ENCODE measurements at places on chromosomes 7 and 10.

GRCh38 chr7:130277763-130278643 lies 11.3 kb downstream of the CPA2 start:
- DNase-seq = no peak

DNA sequence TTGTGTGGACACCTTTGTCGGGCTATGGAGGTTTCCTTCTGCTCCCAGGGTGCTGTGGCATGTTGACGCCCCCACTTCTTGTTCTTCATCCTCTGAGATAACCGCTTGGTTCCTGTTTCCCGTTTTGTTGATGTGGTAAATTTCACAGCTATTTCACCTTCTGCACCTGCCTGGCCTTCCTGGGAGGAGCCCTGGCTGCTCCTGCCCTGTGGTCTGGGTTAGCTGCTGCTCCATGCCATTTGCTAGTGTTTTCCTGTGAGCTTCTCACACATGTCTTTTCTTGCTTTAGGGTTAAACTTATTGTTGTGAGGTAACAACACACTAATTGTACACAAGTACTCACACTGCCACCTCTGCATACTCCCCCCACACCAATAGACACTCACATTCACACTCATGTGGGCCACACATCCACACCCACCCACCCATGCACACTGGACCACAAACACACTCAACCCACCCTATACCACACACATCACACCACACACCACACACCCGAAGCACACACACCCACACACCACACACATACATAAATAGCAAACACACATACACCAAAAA lies 46.5 kb upstream of the MSMB start:
- no peak for DNase-seq

DNA sequence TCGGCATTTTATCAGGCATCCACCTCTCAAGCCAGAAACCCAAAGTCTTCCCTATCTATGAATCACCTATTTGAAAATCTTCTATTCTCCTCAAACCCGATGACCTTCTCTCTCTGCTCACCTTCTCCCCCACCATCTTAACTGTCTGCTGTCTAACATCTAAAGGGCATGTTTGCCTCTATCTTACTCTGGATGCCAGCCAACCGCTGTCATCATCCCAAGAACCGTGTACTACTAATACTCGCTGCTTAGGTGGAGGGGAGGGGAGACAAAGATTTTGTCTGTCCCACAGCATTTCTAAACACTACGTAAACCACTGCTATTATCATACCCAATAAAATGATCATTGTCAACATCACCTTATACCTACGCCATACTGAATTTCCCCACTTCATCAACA lies 29.5 kb downstream of the PAXIP1 start:
- DNase-seq = no peak

DNA sequence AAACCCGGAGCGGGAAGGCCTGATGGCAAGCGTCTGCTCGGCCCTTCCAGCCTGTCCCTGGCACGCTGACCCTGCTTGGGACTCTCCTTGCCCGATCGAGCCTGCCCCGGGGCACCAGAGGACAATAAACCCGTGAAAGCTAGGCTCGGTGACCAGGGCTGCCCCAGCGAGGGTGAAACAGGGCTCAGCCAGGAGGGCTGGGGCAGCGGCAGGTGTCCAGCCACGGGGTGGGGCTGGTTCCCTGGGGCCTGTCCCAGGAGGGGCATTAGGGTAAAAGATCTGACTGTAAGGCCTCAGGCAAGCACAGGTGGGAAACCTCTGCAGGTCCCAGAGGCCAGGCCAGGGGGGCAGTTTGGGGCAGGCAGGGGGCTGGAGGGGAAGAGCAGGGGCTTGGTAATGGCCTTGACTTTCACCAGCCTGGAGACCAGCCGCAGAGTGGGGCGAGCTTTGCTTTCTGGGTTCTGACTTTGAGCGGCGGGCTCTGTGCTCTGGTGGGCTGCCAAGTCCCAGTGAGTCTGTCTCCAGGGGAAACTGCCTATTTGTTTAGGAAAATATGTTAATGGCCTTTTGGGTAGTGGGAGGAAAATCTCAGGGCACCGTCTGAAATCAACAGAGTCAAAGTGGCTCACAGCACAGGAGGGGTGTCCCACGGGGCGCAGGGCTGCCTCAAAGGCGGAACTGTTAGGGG lies 68.2 kb upstream of the INPP5A start:
- DNase-seq = no peak

GRCh38 chr7:143735962-143736361 lies 21.5 kb downstream of the CTAGE6 start:
- no peak for DNase-seq

DNA sequence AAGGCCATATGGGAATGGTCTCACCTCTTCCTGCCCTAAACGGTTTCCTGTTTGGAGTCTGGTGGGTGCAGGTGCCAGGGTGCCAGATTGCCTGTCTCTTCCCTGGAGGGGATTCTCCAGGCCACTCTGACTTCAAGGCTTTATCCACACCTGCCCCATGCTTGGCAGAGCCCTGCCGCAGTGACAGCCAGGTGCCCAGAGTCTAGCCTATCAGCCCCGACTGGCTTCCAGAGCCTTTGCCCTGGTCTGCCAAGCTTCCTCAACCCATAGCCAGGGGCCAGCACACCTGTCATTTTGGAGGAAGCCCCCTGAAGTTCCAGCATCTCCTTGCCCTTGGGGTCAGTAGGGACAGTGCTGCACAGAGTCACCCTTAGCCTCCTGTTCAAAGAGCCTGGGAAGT lies 21.6 kb downstream of the TBATA start:
- DNase-seq = no peak

- DNase-seq = no peak
Observed at GRCh38 chr7:30988351-30989005, 24.7 kb downstream of the GHRHR start.

DNA sequence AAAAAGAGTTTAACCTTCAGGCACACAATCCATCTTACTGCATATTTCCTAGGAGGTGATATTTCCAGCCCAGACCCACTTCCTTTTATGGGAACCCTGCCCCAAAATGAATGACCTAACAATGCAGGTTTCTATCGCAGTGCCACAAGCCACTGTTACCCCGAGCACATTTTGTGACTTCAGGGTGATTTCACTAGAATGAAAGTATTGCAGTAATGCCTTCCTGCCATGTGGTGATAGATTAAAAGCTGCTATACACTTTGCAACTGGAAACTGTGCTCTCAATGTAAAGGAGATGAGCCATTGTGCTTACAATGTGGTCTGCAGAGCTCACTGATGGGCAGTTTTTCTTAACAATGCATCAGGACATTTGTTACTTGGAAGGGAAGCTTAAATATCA lies 90.5 kb upstream of the RSU1 start:
- DNase-seq = no peak

DNA sequence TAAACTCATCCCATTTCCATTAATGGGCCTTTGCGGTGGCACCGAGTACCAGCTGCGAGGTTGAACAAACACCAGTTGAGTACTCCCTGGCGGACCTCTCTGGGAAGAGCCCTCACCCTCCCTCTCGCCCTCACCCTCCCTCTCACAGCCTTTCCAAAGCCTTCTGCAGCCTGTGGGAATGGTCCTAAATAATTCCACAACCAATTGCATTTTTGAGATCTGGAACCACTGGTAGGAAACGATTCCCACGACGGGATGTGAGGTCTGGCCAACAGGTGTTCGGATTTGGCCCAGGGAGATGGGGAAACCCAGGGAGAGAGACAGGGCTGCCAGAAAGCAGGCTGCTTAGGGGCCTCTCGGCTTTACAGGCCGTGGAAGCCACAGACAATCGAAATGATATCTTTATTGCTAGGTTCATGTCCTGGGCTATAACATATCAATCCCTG lies 5.3 kb downstream of the PTF1A start:
- no peak for DNase-seq

DNA sequence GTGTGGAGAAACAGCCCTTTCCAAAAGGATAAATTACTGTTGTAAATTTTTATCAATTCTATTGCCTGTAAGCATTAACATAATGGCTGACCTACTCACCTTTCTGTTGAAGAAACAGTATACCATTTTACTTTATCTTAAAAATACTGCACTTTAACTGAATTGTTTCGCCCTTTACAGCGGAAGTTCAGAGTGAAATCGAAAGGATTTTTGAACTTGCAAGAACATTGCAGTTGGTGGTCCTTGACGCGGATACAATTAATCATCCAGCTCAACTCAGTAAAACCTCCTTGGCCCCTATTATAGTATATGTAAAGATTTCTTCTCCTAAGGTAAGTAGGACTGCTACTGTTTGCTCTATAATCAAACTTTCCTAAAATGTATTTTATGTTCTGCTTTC lies 117.5 kb downstream of the NSUN6 start:
- no peak for DNase-seq

DNA sequence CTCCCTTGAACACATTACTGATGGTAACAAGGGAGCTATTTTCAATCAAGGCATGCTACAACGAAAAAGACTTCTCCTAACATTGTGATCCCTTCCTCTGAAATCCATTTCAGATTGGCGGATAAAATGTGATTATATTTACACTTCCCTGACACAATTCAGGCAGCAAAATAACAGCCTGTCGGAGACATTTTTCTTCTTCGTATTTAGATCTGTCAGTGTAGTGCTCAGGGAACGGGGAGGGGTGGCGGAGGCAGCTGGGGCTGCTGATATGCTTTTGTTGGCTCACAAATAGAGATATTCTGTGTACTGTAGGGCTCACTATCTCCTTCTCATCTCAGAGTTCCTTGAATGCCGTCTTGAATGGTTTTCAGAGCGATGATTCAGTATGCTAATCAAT lies 1261.7 kb upstream of the AUTS2 start:
- no peak for DNase-seq

GRCh38 chr10:119439922-119440321 lies 102.6 kb downstream of the RGS10 start:
- DNase-seq = no peak

DNA sequence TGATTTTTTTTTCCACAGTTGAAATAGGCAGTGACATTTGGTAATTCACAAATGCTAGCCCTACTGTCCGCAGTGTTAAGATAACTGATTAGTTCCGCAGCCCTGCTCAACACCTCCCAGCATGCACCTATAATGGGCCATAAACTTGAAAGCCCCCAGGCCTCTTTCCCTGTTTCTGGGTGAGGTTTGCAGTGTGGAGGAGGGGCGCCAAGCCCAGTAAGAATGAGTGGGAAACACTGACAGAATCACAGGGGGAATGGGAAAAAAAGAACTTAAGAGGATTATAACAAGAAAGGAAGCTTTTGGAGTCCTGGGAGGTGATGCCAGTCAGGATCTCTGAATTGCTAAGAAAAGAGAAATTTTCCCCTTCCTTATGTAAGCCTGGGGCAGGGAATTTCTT lies 39.6 kb upstream of the SP8 start:
- no peak for DNase-seq

DNA sequence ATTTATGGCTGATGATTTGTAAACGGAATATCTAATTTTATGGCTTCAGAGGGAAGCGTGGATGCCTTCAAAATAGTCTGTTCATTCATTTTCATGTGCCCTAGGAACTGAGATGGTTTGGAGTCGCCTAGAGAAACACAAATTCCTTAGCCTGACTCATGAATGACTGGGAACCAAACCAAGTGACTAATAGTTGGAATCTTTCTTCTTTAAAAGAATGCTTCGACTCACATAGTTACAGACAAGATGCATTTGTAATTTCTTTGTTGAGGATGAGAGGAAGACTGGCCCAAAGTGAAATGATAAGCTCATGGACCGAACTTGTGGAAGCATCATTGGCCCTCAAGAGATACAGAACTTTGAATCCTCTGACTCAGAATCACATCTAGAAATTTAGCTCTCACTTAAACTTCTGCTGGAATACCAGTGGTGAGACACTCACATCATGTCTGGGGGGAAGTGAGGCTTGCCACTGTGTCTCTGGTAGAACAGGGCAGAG lies 1107.2 kb downstream of the NRG3 start:
- DNase-seq = no peak

DNA sequence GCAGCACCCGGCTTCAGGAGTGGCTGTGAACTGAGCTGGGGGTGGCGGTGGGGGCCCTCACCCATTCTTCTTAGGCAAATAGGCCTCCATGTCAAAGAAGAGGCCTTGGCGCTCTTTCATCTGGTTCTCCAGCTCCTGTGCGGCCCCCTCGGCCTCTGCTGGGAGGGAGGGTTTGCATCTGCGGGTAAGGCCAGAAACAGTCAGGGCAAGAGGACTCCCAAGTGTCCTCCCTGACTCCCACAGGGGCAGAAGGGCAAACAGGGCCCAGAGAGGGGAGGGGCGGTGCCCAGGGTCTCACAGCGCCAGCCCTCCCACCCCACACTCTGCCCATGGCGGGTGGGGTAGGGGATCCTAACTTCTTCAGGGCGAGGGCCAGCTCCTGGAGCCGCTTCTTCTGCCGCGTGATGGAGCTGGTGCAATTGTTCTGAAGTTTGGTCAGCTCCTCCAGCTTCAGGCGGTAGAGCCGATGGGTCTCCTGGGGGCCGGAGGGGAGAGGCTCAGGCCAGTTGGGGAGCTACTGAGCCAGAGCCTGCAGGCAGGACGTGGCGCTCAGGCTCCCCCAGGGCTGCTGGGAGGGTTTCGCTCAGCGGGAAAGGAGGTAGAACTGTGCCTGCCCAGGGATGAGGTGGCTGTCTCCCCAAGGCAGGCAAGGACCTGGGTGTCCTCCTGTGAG lies 2.2 kb downstream of the TMEM120A start:
- no peak for DNase-seq

DNA sequence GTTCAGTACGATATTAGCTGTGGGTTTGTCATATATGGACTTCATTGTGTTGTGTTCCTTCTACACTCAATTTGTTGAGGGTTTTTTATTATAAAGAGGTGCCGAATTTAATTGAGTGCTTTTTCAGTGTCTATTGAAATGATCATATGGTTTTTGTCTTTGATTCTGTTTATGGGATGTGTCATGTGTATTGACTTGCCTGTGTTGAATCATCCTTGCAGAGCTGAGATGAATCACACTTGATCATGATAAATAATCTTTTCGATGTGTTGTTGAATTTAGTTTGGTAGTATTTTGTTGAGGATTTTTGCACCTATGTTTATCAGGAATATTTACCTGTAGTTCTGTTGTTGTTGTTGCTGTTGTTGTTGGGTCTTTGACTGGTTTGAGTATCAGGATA lies 39.8 kb downstream of the ATOH7 start:
- no peak for DNase-seq

DNA sequence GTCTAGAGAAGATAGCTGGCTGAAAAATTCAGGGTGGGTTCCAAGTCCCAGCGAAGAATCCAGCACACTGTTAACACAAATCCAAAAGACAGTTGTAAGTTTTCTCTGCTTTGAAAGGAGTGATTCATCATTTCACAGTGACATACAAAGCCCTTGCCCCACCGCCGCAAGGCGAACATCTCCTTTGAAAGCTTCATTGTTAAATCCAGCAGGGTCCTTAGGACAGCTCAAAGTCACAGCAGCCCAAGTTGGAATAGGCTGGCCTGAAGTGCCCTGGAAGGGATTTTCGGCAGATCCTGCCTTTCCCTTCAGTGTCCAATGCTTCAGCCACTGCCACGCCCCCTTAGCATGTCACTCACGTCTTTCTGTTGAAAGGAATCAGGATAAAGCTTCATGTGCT lies 526.1 kb downstream of the CALN1 start:
- DNase-seq = no peak

- no peak for DNase-seq
Observed at GRCh38 chr10:130854151-130854550, 457.4 kb downstream of the TCERG1L start.

- no peak for DNase-seq
Observed at GRCh38 chr10:88071879-88072278, 208.5 kb downstream of the PTEN start.

Measured in activated naive CD8-positive, alpha-beta T cell treated with anti-CD3 and anti-CD28 coated beads, Interleukin-2, amount 50 U/mL, for 16 hours (primary cell).